ENCODE measurements at places on chromosomes 11 and 22.

DNA sequence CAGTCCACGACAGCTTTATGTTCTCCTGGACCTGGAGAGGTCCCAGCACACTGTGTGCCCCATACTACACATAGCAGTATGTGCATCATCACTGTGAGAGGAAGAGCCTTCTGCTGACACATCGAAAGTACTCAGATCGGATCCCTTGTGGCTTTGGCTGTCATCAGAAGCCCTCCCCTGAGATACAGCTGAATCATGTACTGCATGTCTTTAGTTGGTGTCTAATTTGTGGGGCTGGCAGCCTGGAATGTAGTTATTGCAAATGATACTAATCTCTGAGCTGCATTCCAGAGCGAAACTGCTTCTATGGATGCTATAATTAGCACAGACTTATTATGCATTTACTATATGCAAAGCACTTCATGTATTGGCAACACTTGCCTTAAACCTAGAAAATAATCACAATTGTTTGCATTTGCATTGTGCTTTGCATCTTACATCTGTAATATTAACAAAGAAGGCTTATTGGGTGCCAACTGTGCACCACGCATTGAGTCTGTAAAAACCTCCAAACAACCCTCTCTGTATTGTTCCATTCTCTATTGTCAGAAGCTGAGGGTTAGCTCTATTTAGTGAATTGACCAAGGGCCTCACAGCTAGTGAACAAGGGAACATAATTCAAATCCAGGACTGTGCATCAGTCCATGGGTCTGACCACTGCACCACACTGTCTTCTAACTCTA lies 89.2 kb upstream of the CRTAM start:
- no peak for DNase-seq

DNA sequence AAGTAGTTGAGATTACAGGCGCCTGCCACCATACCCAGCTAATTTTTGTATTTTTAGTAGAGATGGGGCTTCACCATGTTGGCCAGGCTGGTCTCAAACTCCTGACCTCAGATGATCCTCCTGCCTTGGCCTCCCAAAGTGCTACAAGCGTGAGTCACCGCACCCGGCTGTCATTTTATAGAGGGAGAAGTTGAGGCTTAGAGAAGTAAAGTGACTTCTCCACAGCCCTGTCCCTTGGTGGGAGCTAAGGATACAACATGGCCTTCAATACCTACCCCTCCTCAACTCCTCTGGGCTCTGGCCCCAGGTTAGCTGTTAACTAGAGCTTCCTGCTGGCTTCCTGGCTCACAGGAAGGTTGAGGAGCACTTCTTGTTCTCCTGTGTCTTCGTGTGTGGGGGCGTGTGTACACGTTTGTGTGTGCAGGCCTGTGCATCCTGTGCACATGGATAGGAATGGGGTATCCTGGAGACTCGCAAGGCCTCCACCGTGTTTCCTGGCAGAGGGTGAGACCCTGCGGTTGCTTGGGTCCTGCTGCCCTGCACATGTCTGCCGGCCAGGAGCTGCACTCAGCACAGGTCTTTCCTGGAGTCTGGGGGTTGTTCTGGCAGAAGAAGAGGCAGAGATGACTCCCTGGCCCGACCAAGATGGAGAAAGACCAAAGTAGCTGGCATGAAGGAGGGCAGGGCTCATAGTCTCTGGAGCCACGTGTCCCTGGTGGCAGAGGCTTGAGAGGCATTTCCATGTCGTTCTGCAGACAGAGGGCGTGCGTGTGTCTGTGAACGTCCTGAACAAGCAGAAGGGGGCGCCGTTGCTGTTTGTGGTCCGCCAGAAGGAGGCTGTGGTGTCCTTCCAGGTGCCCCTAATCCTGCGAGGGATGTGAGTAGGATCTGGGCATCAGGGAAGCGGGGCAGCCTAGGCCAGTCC lies 2.4 kb downstream of the SIDT2 start:
- DNase-seq, result peak; percentile 26

GRCh38 chr11:27694992-27695391 lies 5.3 kb downstream of the BDNF start:
- DNase-seq, result no peak

DNA sequence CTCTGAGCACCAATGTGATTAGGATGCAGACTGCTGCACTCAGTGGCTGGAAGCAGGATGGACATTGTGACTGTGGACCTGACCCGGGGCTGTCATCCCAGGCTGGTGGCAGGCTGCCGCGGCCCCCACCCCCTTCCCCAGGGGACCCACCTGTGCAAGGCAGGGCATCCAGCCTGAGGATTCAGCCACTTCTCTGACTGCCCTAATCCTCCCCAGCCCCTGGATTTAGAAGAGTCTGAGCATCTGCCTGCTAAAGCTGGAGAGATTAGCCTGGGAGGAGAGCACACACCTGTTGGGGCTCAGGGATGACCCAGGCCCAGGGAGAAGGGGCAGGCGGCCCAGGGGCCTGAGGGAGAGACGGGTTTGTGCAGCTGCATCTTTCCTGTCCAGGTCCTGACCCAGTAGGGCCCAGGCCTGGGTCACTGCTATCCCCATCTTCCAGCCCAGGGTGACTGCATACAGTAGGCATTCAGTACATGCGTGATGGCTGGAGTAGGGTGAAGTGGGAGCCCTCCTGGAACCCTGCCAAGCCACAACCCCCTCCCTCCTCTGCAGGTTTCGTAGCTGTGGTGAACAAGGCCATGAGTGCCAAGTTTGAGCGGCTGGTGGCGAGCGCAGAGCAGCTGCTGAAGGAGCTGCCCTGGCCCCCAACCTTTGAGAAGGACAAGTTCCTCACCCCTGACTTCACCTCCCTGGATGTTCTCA lies 12.1 kb downstream of the DPP3 start:
- DNase-seq, result no peak

GRCh38 chr11:64789331-64790204 lies 11.2 kb upstream of the SF1 start:
- no peak for DNase-seq

DNA sequence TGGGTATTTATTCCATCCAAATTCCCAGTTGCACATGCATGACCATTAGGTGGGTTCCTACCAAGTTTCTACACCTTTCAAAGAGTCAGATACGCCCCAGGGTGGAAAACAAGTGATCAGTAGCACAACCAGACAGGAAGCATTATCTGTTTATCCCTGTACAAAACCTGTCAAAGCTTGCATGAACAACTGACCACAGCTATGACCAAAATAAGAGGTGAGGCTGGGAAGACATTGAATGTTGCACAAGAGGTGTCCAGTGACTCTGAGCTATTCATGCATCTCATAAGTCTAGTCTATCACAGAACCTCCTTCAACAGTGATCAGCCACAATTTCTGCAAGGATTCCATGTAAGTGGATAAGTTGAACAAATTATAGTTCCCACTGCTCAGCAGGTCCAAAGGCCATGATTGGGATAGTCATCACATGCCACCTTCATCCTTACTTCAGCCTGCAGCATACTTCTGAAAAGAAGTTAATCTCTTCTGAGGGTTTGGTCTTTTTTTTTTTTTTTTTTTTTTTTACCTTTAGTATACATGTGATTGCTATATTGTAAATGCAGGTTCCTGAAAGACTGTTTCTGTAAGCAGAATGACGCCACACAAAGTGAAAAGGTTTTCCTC lies 28.0 kb upstream of the TMEM45B start:
- no peak for DNase-seq

- DNase-seq, result no peak
These were observed 38.7 kb upstream of the CDON start for GRCh38 chr11:126101251-126101929.

DNA sequence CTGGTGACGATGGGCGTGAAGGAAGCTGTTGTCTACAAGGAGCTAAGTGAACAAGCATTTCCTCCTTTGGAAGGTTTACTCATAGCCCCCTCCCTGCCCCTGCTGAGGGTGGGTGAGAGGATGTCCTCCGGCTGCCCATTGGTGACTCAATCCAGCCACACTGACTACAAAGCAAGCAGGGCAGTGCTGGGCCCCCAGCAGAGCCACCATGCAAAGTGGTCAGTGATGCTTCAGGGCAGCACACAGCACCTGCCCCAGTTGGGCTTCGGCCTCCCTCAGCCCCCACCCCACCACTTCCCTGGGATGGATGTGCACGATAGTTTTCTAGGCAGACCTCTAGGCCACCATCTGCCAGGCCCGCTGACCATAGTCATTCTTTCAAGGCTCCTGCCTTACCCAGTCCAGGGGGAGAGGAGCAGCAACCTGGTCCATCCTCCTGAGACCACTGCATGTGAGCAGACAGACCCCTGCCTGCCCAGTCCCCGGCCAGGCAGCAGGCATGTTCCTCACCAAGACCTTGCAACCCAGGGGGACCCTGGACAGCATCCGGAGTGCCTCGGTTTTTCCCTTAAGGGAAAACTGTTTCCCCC lies 125.1 kb downstream of the BCR start:
- no peak for DNase-seq

GRCh38 chr22:45237065-45237990 lies 3.4 kb downstream of the KIAA0930 start:
- DNase-seq, result no peak

GRCh38 chr22:43315687-43316217 lies 27.4 kb downstream of the SCUBE1 start:
- DNase-seq, result no peak

- DNase-seq, result no peak
These were observed 15.5 kb downstream of the NEU3 start for GRCh38 chr11:75004215-75004614.

DNA sequence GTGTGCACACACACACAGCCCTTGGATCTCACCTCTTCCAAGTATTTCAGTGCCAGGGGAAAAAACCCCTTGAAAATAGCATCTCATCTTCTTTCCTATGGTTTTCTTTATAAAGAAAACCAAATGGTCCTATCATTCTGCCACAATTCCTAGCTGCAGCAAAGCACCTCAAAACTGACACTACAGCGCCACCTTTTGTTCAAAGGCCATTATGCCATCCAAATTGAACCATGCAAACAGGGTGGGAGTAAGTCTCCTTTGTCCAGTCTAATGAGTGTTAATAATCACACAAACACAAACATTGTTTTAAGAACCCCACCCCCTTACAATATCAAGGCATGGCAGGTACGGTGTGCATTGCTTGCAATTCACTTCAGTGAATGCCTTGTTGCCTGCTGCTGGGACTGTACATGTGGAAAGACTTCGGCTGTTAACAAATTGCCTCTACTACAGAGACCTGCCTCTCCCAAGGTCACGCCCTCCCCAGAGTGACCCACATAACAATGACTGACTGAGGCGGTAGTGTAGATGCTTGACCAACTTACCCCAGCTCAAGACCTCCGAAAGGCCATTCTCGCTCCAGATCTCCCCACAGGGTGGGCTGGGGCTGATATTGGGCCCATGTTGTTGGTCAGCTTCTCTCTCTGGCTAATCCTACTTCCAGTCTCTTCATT lies 31.7 kb downstream of the FAM181B start:
- peak; percentile 15 for DNase-seq
